ENCODE measurements at places on chromosomes 16 and 17.

- no peak for DNase-seq
Measured at GRCh38 chr17:18953231-18953728, 1.3 kb downstream of the SLC5A10 start.

GRCh38 chr16:9534759-9535158, 443.3 kb downstream of the HAPSTR1 start:
- DNase-seq: no peak

DNA sequence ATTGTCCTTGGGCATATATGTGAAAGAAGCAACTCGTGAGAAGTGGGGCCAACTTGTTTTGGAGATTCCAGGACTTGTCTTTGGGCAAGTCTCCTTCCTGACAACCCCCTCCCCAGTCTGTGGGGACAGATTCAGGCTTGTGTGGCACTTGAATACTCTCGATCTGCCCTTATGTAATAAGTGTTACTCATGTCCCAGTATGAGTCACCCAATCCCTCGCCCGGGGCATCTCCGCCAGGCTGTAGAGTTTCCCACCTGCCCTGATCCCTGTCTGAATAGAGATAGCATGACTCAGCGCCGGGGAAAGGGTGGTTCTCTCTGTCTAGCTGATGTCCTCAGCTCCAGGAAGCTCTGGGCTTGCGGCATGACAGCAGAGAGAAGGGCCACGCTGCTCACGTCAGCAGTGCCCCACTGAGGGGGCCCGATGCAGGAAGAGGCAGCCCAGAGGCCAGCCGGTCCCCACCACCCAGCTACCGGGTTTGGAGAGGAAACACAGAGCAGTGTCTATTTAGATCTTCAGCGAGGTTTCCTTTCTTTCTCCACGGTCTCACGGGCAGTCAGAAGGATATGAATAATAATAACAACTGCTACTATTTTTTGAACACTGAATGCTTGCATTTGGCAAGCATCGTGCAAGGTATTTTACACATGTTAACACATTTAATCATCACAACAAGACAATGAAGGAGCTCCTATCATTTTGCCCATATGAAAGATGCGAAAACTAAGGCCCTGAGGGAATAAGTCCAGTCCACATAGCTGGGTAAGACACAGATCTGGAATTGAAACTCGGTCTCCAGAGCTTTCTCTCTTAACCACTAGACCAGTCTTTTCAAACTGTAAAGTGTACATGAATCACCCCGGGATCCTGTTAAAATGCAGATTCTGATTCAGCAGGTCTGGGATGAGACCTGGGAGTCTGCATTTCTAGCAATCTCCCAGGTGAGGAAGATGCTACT, 426.7 kb upstream of the MAF start:
- peak; percentile 53 for DNase-seq

DNA sequence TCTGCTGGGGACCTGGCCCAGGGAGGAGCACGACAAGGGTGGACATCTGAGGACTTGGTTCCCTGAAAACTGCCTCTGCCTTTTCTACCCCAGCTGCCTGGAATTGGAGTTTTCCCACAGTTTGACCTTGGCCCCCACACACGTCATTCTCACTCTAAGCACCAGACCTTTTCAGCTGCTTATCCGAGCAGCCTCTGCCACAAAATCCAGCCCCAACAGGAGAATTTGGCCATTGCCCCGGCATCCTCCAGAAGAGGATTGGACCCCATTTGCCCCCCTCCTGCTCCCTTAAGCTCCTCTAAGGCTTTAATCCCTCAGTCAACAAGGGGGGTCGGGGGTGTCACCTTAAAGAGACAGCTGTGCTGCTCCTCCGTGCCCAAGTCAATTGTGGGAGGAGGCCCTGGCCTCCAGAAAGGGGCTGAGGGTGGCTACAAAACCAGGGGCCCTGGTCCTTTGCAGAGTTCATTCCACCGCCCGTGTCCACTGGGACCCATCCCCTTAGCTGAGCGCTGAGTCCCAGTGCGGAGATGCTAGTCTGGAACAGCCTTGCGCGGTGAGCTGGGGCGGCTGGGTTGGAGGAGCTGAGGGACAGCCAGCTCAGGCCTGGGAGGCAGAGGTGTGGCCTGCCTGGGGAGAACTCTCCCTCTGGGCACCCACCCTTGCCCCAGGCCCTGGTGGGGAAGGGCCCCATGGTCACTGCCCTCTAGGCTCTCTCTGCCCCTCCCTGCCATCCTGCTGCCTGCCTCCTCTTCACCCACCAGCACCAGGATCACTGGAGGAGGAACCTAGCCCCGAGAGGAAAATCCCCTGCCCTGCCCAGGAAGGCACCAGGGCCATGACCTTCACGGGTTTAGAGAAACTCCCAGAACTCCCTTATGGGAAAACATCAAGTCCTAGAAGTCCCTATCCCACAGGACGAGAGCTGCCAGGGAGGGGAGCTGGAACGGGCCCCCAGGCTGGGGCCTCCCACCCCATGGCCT, 18.8 kb downstream of the TTYH2 start:
- DNase-seq: no peak

DNA sequence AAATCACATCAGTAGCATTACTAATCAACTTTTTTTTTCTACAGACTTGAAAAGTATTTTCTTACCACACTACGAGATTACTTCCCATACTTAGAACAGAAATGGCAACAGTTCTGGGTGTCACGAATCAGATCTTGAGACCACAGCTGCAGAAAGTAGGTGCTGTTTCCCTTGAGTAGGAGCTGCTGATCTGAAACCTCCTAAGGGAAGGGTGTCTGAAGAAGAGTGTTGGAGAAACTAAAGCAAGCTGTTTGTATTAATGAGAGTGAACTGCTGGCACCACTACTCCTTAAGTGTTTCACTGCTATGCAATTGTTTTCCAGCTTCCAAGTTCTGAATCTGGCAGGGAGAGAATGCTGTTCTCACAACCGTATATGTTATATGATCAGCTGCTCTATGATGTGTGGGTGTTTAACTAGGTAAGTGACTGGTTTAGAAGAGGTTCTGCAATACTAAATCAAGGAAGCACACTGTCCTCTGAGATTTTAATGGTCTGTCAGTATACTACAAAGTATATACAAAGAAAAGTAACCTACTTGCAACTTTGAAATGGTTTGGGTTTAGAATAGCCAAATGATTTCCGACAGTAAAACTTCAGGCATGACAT, 3.3 kb downstream of the ZNF652 start:
- no peak for DNase-seq

DNA sequence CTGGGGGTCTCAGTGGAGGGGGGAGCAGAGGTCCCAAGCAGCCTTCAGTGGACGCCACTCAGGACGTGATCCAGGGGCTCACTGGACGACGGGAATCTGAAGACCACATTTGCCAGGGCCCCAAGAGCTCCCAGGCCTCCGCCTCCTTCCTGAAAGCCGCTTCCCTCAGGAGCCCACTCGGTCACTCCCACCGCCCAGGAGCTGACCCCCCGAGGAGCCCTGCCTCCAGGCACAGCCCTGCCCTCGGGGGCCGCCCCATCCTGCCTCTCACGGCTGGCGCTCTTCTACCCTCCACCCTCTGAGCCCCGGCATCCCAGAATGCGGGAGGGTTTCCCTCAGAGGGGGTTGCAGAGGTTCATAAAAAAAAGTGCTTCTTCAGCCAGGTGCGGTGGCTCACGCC, 24.2 kb downstream of the TIMM22 start:
- DNase-seq: no peak

DNA sequence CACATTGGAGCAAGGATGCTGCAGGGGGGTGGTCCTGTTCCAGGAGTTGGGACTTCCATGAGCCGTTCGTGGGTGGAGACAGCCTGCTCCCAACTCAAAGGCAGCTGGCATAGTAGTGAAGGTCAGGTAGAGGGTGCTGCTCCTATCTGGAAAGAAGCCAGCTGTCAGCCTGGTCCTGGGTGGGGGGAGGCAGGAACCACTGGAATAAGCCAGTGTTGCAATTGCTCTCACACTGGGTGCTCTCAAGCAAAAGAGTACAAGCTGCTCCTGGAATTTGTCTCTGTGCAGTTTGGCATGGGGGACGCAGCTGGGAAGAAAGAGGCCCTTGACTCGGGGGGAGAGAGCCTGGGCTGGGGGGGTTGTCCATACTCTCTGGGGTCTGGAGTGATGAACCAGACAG, 8.7 kb downstream of the CACNG5 start:
- no peak for DNase-seq

- no peak for DNase-seq
Measured at GRCh38 chr16:24635900-24636610, 93.4 kb upstream of the TNRC6A start.

GRCh38 chr16:53043986-53044601, 8.6 kb downstream of the CHD9NB start:
- DNase-seq: no peak

DNA sequence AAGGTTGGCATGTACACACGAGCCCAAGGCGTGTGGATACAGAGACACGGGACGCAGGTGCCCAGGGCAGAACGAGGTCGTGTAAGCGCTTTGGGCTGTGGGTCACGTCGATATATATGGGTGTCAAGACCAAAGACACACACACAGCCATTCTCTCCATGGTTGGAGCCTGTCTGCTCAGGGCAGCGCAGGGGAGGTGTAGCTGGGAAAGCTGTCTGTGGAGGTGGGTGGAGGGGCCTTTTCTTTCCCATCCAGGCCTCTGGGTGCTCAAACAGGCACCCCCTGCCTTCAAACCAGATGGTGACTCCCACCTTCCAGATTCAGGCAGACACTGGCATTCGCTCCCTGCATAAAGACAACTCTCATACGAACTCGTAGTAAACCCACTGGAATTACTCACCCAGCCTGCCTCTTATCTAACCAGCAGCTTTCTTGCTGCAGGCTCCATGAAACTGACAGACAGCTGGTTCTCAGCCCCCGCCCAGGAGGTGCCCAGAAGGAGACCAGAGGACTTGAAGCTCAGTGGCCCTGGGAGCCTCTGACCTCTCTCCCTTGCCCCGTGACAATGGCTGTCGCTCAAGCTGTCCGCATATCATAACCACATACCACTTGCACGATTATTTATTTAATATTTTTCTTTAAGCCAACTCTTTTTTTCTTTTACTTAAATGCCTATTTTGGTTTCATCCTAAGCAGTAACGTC, 237.1 kb downstream of the KATNIP start:
- DNase-seq: no peak

DNA sequence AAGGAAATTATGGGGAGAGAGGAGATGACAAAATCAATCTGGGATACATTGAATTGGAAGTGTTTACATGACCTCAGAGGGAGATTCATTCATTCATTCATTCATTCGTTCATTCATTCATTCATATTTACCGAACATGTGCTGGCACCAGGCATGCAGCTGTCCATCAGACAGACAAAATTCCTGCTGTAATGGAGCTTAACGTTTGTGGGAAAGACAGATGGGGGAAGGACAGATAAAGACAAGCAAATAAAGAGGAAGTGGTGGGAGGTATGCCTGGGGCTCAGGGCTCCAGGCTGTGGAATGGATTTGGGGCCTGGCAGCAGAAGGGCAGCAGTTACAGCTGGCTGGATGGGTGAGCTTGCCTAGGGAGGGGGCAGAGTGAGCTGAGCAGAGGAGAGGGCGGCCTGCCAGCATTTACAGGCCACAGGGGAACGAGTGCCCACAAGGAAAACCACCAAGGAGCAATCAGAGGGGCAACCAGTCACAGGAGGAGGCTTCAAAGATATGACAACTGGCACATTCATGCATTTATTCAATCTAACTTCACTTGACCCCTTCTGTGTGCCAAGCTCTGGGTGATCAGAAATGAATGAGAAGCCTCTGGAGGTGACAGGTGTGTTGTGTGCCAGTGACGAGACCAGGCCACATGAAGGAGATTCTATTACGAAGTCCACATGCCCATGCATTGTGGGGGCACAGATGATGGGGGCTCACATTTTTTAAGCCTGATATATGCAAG, 48.5 kb downstream of the ARHGAP27 start:
- DNase-seq: no peak

GRCh38 chr16:27514806-27515205, 34.9 kb downstream of the GTF3C1 start:
- no peak for DNase-seq

DNA sequence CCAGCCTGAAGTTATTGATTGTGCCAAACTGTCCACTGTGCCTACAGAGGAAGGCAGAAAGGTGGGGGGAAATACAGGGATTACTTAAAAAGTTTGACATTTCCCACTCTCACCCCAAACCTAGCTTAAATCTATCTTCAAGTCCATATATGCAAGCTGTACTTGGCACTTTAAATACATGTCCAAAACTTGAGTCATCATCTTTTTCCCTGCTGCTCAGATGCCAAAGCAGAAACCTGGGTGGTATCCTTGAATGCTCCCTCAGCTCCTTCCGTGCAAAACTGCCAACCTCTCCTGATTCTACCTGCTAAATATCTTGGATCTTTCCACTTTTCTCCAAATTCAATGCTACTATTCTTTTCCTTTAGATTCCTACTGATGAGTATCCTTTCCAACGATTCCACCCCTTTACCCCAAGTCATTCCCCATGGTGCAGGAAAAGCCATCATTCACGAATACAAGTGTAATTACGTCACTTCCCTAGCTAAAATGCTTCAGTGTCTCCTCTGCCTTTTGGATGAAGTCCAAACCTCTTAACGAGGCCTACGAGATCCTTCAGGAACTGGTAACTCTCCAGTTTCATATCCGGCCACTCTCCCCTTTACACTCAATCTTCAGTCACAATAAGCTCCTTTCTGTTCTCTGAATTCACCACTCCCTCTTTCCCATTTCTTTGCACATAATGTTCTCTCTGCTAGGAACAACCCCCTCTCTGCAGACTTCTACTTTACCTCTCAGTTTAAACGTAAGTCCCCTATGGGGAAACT, 9.3 kb downstream of the BECN1 start:
- no peak for DNase-seq

- DNase-seq: no peak
Measured at GRCh38 chr17:70049801-70050591, 25.0 kb upstream of the KCNJ16 start.

DNA sequence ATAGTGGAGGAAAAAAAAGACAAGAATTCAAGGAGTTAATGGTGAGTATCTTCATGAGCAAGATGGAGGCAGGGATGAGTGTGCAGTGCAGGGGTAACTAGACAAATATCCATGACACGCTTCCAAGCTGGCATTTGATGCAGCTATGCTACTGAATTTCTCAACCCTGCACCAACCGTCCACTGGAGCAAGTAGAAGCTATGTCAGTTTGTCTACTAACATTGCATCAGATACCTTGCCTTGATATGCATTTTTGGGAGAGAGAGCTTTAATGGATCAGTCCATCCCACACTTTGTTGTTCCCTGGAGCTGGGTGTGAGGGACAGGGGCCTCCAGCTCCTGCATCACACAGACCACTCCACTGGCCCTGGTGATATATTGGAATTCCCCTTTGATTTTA, 16.4 kb downstream of the CCL11 start:
- no peak for DNase-seq

GRCh38 chr17:76684756-76685155, 26.0 kb downstream of the MXRA7 start:
- DNase-seq: no peak

Data from stimulated activated CD4-positive, alpha-beta T cell treated with anti-CD3 and anti-CD28 coated beads, Interleukin-12 subunit alpha, Interleukin-12 subunit beta, amount 100 ng/mL, for 24 hours (primary cell).